BJ (cell line): ENCODE measurements at places on chromosomes 4 and X. TPM values are rescaled to one million over a fixed set of nuclear protein-coding genes. Genes with fewer than 3 reads are reported as not detected.

The TCP11X2 gene
- polyA plus RNA-seq: not detected in 2 replicates

The SH3RF1 gene
- 20.0 and 38.8 TPM in 2 replicates for polyA plus RNA-seq

The RASGEF1B gene
- not detected in 2 replicates for polyA plus RNA-seq

The CENPI gene
- polyA plus RNA-seq: 5.4 and 8.5 TPM in 2 replicates

The CLNK gene
- not detected in 2 replicates for polyA plus RNA-seq

The SASH3 gene
- not detected in 2 replicates for polyA plus RNA-seq

The ARSJ gene
- 18.4 and 24.9 TPM in 2 replicates for polyA plus RNA-seq
